ENCODE measurements at places on chromosomes 11 and 22.

GRCh38 chr22:33565580-33565995 lies 354.7 kb downstream of the LARGE1 start:
- DNase-seq = no peak

- DNase-seq = no peak
Measured at GRCh38 chr22:33699176-33699575, 221.1 kb downstream of the LARGE1 start.

DNA sequence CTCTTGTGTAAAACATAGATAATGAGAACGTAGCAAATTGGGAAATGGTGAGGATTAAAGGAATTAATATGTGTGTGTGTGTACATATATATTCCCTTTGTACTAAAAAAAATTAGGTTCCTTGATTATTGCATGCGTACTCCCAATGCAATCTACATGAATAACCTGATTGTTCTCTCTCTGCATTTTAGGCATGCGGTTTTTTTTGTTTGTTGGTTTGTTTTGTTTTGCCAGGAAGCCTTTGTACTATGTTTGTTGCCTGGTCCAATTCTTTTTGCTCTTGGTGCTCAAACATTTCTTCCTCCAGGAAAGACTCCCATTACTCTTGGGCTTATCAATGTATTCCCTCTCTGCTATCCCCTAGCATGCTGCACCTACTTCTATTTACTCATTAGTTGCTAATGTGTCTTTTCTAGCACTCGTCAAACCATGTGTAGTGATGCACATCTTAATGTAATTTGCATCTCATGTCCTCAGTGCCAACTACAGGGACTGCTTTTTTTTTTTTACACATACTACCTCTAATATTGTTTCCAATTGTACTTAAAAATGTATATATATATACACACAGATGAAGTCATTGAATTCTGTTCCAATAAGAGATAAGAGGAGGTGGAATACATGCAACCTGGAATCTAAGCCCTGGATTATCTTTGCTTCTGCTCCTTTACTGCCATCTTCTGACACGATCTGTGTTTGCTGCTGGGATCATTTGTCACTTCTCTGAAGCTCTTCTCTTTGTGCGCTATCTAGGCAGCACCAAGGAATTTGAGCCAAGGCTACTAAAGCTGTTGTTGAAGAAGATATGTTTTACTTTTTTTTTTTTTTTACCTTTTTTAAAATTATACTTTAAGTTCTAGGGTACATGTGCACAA lies 197.2 kb upstream of the ANO3 start:
- peak; percentile 37 for DNase-seq

DNA sequence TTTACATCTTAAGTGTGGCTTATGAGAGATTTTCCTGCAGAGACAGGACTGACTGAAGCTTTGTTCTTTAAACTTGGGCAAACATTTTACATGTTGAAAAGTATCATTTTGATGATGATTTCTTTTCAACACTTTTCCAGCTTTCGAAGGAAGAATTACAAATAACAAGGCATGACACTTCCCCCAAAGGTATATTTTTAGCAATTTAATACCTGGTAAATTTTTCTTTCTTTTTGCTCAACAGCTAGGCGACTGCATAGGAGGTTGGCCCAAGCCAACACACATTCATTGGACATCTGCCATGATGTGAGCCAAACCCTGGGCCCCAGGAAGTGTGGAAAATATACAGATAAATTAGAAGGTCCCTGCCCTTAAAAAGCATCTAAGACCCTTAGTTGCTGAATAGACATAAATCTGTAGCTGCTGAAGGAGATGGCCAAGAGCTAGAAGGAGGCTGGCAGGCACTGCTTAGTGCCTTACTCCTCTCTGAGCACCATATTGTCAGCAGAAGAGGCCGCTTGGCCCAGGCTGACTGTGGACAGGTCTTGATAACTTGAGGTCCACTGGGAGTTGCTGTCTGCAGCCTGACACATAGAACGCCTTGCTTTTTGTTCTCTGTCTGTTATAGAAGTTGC lies 53.3 kb upstream of the CD44 start:
- DNase-seq = no peak

DNA sequence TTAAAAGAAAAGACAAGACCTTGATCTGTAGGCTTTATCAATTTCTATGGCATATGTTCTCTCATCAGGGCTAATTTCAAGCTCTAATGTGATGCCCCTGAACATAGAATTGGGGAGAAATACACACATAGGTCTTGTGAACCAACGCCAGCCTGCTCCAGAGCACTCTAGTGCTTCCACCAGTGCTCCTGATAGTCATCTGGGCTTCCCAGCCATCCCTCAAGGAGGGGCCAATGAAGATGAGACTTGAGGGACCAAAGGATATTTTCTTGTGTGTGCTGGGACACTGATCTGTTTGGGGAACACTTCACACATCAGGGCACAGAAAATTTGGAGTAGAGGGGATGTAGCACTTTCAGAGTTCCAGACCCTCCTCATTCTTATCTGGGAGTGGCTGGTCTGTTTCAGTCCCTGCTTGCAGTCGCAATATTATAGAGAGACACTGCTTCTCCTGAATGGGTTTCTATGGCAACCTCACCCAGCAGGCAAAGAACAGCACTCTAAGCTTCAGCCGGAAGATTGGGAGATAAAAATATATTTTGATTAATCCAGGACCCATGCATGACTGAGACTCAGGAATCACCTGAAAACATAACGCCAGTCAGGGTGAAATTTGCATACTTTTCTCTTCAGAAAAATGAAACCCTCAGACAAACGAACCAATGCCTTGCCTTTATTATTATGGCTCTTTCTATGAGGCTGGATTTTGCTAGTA lies 28.4 kb upstream of the SCN3B start:
- DNase-seq = no peak

DNA sequence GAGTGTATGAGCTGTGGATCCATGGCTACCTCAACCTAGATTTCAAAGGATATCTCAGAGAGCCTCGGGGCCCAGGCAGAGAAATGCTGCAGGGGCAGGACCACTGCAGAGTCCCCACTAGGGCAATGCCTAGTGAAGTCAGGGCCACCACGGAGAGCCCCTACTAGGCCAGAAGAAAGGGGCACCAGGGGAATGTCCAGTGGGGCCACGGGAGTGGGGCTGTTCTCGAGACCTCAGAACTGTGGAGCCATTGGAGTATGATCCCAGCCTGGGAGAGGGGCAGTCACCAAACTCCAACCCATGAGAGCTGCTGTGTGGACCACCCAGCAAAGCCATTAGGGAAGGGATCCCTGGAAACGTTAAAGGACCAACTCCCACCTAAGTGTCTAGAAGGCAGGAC lies 24.5 kb downstream of the RTL6 start:
- no peak for DNase-seq

Data from iPS DF 6.9 (cell line).